ENCODE measurements at places on chromosomes 7 and 10.

DNA sequence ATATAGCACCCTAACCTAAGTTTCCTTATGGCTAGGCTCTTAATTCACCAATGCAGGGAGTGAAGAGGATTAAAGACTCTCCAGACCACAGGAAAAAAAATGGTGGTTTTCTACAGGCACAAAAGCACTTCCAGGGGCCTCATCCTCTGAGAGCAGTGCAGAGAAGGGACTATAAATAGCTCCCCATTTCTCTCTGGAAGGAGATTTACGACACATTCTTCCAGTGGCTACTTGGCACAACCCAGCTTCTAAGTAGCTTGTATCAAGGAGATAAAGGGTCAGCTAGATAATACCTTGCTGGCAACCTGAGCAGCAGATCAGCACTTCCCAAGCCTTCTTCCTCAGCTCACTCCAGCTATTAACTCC lies 73.5 kb downstream of the CRPPA start:
- DNase-seq: no peak

DNA sequence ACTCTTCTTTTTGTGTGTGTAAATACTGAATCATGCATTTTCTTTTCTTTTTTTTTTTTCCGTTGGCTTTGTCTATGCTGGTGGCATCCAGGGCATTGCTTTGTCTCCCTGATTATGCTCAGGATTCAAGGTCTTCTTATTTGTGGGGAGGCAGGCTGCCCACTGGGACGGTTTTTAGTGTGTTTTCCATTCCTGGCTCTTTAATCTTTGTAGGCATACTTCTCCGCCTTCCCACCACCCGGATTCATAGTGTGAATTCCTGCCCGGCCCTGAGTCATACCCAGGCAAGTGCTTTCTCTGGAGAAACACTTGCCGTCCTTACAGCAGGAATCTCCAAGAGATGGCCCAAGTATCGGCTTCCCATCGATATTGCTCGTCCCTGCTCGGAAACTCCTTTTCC lies 5.2 kb downstream of the ZNF655 start:
- DNase-seq: no peak

DNA sequence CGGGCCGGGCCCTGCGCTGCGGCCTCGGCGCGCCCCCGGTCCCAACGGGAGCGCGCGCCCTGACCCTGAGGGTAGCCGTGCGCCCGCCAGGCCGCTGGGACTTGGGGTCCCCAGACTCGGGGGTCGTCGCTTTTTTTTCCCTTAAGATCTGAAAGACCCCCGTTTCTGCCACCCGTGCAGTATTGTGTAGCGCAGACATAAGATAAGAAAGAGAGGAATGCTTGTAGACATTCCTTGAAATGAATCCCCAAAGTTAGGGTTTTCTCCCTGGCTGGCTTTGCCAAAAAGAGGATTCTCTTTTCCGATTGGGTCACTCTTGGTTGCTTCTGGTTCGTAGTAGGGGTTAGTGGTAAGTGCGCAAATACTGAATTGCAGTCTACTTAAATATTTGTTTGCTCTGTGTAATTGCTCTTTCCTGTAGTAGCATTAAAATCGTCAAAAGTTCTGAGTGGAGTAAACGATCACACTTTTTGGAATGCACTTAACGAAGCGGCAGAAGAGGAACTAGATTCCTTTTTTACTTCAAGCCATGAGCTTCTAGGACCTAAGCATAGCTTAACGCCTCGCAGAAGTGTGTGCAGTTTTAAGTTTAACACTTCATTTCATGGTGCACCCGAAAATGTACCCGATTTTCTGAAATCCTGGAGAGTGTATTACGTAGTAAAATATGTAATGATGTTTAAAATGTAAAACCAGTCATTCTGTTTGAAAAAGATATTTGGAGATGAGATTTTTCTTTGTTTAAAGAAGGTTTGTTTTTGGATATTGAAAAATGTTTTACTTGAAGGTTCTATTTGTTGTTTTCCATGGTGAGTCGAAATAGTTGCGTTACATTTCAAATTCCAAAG lies 1.3 kb downstream of the CUL1 start:
- DNase-seq: no peak

GRCh38 chr7:128879939-128880746 lies 17.5 kb downstream of the ATP6V1F start:
- no peak for DNase-seq

DNA sequence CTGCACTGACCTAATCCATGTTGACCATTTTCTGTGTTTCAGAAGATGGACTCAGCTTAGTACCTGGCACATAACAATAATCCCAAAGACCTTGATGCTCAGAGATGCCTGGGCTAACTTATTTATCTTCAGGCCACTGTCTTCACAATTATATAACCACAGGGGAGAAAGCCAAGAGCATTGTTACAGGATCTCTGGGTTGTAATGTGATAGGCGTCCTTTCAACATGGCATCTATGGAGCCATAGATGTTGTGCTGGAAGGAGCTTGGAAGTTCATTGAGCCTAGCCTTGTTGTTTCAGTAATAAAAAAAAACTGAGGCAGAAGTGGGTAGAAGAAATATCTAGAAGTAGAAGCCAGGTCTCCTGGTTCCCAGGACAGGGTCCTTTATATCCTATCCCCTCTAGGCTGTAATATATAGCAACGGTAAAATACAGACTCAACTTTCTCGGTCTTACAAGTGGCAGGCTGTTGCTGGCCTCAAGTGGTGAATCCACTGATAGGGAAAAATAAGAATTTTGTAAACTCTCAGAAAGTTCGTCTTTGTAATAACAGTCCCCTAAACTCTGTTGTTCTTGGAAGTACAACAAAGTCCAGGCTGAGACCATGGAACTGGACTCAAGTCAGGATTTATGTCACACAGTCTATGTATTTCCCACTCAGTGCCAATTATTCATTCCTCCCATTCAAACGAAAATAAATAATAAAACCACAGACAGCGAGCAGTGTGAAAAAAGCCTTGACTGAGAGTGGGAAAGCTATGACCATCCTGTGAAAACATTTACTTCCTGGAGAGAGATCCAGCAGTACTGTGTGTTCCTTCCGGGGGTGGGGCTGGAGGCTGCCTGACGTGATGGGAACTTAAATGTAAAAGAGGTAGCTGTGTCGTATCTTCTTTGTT lies 277.6 kb downstream of the REEP3 start:
- DNase-seq: no peak

GRCh38 chr10:14481752-14482151 lies 151.0 kb upstream of the FRMD4A start:
- no peak for DNase-seq

- DNase-seq: no peak
Measured at GRCh38 chr7:91263384-91264045, 718 bp upstream of the FZD1 start.

DNA sequence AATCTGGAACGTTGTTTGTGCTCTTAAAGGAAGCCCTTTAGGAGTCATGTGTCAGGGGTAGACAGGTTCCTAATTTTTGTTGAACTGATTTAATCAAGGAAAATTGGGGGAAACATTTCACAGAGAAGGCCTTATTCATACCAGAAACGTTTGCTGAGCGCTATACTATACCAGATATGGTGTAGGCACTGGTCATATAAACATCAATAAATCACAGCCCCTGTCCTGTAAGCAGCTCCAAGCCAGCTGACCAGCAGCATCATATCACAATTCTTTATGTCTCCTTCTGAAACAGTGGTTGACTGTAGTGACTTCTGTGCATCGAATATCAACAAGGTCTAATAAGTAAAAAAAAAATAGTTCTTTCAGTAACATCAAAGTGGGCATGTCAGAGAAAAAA lies 1.1 kb downstream of the TMEM178B start:
- DNase-seq: no peak

DNA sequence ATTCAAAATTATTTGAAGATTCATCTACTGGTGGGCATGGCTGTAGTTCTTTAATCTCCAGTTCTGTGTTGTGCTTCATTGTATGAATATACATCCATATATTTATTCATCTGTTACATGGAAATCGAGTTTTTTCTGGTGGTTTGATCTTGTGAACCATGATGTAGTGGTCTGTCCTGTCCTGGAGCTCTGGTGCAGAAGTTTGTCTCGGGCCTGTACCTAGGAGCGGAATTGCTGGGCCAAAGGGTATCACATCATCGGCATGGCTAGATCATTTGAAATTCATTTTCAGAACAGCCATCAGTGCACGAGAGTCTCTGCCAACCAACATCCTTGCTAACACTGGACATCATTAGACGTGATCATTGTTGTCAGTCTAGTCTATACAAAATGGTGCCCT lies 107.0 kb downstream of the ELFN1 start:
- DNase-seq: no peak

DNA sequence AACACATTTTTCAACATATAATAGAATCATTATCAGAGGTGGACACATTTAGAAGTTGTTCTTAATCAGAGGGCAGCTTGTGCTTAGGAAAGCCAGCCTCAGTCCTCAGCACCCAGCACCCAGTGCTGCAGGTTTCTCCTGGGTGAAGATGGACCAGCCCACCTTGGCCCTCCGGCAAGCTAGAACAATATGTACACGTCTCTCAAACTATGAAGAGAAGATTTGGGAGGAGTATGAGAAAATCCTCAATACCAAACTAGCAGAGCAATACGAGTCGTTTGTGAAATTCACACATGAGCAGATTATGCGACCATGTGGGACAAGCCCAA lies 13.5 kb upstream of the RALA start:
- DNase-seq: no peak

DNA sequence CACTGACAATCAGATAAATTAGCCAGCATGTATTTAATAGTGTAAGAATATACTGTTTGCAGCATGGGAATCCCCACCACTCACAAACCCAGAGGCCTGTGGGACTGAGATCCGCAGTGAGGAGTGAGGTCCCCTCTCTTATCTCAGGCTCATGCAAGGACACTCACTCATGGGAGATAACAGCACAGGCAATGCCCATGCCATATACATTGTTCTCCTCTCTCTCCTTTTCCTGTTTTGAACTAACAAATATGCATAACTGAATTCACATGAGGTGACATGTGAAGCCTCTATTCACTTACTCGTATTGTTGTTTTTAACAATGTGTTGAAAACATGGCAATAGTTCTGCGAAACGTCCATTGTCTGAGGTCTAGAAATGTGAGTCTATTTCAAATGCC lies 230.5 kb downstream of the ARHGAP21 start:
- DNase-seq: no peak

- no peak for DNase-seq
Measured at GRCh38 chr7:70619130-70619529, 512.8 kb upstream of the GALNT17 start.

- DNase-seq: no peak
Measured at GRCh38 chr10:124671486-124672075, 72.6 kb downstream of the FAM53B start.

GRCh38 chr7:105638902-105639495 lies 57.7 kb upstream of the EFCAB10 start:
- no peak for DNase-seq

DNA sequence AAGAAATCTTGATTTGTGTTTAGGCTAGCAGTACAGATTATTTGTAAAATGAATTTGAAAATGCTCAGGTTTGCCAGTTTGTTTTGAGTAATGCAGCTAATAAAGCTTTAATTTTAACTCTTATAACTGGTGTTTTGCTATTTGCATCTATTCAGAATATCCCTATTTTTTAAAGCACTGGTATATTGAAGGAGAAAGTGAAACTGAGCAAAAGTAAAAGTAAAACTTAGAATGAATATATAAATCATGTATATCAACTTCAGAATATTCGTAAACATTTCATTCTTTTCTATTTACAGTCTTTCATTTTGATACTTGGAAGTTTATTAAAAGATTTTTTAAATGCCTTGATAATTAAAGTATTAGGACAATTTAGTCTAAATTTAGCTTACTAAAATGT lies 26.2 kb downstream of the TASOR2 start:
- no peak for DNase-seq

DNA sequence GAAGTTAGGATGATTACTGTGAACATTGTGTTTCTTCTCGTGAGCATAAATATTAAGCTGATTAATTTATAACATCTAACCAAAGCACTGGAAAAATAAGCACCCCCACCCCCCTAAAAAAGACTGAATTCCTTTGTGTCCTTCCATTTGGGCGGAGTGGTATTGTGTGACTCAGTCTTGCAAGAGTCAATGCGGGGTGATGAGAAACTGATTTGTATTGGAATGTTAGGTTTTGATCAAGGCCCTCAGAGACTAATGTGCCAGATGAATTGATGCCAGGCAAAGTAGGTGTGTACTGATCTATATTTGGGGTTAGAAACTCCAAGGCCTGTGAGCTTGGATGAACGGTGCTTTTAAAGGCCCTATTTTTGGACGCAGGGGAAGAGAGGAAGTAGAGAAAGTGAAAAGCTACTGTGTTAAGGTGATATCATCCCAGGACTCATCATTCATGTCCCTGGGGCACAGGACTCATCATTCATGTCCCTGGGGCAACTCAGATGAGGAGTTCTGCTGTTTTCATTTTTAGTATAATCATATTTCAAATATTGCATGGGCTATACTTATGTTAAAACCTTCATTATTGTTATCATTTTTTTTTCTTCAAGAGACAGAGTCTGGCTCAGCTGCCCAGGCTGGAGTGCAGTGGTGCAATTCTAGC lies 61.3 kb upstream of the PTN start:
- DNase-seq: no peak

DNA sequence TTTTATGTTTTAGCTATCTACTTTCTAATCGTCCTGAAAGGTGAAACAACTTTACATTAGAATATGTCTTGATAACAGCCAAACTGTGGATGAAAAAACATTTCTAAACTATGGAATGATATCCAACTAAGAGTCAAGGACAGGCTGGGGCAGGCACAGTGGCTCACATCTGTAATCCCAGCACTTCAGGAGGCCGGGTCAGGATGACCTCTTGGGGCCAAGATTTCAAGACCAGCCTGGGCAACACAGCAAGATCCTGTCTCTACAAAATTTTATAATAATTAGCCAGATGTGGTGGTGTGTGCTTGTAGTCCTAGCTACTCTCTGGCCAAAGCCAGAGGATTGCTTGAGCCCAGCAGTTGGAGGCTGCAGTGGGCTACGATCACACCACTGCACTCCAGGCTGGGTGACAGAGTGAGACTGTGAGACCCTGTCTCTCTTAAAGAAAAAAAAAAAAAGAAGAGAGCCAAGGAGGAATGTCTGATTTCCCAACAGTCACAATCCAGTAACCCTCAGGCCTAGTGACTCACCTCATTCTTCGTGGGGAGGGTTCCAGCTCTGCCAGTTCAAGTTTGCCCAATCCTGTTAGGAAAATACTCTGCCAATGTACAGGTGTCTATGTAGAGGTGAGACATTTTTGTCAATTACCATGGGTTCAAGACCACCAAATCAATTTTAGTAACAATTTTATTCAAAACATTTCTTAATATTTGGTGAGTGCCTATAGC lies 14.6 kb upstream of the FZD1 start:
- DNase-seq: no peak

GRCh38 chr10:45160271-45160670 lies 155.1 kb downstream of the OR13A1 start:
- no peak for DNase-seq

GRCh38 chr10:3978174-3978573 lies 193.2 kb upstream of the KLF6 start:
- DNase-seq: no peak

DNA sequence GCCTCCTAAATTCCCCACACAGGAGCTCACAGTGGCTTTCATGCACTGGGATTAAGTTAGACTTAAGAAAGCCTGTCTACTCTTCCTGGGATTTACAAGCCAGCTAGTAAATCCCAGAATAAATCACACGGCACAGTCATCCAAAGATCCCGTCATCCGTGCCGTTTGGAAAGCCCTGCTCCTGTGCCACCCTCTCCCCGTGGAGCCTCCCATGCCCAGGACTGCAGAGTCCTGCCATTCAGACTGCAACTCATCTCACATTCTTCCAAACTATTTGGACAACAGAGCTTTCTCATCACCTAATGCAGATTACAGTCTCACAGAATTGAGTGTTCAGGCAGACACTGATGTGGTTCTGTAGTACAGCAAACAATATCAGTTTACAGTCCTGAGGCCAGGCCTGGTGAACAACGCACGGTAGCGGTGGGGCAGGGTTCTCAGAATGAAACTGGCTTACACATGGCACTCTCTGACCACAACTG lies 166.5 kb downstream of the EGFR start:
- DNase-seq: no peak
